ENCODE measurements at places on chromosomes 3 and 15. TPM values are rescaled to one million over a fixed set of nuclear protein-coding genes. Genes with fewer than 3 reads are reported as not detected.

GRCh38 chr3:14770591-14770990, 48.2 kb upstream of the FGD5 start:
- H3K27ac ChIP-seq, result no peak overlapping the region
- H3K4me1 ChIP-seq, result no peaks in the 10 kb centered on the region
- peaks cover 1% of the 10 kb centered on the region for H3K27me3 ChIP-seq
- H3K4me3 ChIP-seq, result no peak overlapping the region

DNA sequence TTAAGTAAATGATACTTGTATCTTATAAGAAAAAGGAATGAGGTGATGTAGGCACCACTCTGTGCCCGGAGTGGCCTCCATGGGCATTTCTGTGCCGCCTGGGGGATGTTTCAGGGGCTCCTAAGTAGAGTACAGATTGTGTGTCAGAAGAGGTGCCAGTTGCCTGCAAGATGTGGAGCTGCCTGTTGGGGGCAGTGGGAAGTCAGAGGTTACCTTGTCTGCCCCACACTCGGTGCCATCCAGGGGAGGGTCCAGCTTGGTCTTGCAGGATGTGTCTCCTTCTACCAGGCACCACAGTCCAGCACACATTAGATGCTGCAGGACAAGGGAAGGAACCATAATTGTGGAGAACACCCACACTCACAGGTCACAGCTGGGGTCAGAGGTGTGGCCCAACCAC, 208.8 kb downstream of the ADAMTS17 start:
- no peak for DNase-seq
- H3K4me1 ChIP-seq, result no peaks in the 10 kb centered on the region
- H3K27me3 ChIP-seq, result no peaks in the 10 kb centered on the region
- H3K4me3 ChIP-seq, result no peak overlapping the region
- H3K36me3 ChIP-seq, result peaks cover 2% of the 10 kb centered on the region
- no peak overlapping the region for H3K27ac ChIP-seq

GRCh38 chr3:22585504-22585903, 617.6 kb upstream of the UBE2E2 start:
- H3K27me3 ChIP-seq, result no peaks in the 10 kb centered on the region
- no peaks in the 10 kb centered on the region for H3K4me1 ChIP-seq
- DNase-seq, result no peak
- no peak overlapping the region for H3K4me3 ChIP-seq
- no peak overlapping the region for H3K27ac ChIP-seq

DNA sequence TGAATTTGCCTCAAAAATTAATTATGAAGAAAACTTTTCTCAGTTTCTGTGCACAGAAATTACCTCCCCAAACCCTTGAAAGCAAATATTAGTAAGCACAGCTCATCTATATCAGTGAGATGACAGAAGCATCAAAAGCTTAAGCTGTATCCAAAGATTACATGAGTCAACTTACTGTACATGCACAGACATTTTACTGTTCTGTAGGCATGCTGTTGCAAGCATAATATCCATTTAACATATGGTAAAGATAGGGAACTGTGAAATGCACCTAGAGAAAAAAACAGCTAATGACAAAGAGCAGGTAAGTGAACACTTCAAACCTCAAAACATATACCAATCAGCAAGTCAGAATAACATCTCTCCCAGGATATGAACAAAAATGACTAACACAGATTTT, 20.9 kb downstream of the SHOX2 start:
- H3K27ac ChIP-seq, result no peak overlapping the region
- H3K27me3 ChIP-seq, result peaks cover 37% of the 10 kb centered on the region
- no peaks in the 10 kb centered on the region for H3K36me3 ChIP-seq
- no peak for DNase-seq

DNA sequence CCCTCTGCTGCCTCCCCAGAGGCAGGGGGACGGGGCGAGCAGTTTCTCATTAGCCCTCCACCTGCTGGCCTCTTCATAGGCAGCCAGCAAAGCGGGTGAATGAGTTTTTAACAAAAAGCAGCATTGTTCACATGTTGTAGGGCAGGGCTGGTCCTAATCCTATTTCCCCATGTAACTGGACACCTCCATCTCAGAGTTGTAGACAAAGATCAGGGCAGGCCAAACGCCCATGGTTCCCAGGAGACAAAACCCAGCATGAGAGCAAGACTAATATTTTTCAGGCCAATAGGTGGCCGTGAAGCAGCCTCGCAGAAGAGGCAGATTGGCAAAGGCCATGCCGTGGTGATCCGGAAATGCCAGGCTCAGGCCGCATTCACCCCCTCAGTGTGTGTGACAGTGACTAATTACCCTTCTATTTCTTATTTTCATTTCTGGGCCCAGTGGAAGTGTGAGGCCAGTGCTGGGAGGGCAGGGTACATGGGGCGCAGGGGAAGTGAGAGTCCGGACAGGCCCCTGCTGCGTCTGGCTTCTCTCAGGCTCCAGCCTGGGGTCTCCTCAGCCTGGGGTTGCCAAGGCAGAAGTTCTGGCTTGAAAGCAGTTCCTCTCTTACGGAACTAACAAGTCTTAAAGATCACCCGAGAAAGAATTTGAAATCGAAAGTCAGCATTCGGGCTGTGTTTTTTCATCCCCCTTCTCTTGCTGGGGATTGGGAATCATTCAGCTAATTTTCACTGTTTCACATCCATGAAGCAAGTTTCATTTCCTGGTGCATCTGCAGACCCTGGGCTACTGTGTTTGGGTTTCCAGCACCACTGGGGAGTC, 64.8 kb downstream of the BOC start:
- H3K27me3 ChIP-seq, result no peaks in the 10 kb centered on the region
- no peak overlapping the region for H3K4me3 ChIP-seq
- H3K36me3 ChIP-seq, result no peaks in the 10 kb centered on the region
- no peak overlapping the region for H3K27ac ChIP-seq

DNA sequence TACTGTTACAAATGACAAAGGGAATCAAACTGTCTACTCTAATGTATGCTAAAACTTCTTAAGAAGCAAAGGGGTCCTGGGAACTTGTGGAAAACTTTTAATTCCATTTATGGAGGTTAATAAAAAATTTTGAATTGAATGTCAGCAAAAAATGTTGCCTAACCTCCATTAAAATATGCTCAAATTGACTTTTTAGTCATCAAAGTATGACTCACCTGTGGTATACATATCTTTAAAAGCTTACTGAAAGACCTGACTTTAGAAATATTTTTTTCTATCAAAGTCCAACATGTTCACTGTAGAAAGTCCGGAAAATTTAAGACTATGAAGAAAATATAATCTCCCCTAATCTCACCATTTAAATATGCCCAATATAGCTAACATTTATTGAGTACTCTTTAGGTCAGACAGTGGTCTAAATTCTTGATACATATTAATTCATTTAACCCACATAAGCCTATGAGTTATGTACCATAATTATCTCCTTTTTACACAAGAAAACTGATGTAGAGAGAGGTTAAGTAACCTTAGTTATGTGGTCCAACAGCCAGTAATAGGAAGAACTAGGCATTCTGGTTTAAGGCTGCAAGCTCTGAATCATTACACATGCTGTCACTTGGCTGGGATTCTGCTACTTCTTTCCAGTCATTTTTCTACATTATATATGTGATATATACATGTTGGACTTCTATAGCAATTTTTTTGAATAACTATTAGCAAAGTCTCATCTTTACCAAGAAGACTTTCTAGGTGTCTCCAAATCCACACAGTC, 83.6 kb downstream of the PDZRN3 start:
- no peak overlapping the region for H3K27ac ChIP-seq
- no peaks in the 10 kb centered on the region for H3K4me1 ChIP-seq
- peaks cover under 1% of the 10 kb centered on the region for H3K27me3 ChIP-seq
- DNase-seq, result no peak

DNA sequence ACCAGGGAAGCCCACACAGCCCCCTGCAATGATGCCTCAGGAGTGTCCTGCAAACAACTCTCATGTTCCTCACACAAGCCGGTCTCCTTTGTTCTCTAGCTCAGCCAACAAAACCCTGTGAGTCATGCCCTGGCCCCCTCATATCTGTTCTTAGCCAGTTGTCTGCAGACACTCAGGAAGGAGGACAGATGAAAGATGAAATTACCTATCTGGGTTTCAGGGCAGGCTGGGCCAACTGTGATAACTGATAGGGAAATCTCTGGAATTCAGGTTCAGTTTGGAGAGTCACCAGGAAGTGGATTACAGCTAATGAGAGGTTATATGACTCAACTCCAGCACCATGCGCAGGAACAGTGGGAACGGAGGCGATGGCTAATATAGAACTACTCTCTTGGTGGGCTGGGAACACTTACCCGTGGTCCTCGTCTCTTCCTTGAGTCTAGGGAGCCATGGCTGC, 352.0 kb upstream of the ADAMTS9 start:
- no peak overlapping the region for H3K27ac ChIP-seq
- no peaks in the 10 kb centered on the region for H3K4me1 ChIP-seq
- H3K36me3 ChIP-seq, result no peaks in the 10 kb centered on the region

GRCh38 chr3:30770387-30770786, 124.1 kb downstream of the GADL1 start:
- no peak for DNase-seq
- H3K4me3 ChIP-seq, result no peak overlapping the region
- no peaks in the 10 kb centered on the region for H3K4me1 ChIP-seq
- H3K27me3 ChIP-seq, result peaks cover 7% of the 10 kb centered on the region

DNA sequence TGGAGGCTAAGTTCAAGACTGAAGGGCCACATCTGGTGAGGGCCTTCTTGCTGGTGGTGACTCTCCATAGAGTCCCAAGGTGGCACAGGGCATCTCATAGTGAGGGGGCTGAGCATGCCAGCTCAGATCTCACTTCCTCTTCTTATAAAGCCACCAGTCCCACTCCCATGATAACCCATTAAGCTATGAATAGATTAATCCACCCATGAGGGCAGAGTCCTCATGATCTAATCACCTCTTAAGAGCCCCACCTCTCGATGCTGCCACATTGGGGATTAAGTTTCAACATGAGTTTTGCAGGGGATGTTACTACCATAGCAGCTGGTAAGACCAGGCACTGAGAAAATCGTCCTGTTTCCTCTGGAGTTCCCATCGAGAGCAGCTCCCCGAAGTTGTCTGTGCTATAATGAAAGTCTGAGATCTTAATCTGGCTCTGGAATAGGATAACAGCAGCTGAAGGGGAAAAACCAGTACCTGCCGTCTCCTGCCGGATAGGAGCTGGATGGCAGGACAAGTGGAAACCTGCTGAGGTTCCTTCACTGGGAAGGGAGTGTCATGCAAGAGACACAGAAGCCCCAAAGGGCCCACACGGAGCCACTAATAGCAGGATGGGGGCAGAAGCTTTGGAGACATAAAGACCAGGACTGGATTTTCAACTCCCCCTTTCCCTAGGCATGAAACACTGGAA, 79.5 kb upstream of the EPHB3 start:
- no peaks in the 10 kb centered on the region for H3K4me1 ChIP-seq
- H3K27me3 ChIP-seq, result peaks cover 22% of the 10 kb centered on the region
- no peak overlapping the region for H3K27ac ChIP-seq
- no peak for DNase-seq

DNA sequence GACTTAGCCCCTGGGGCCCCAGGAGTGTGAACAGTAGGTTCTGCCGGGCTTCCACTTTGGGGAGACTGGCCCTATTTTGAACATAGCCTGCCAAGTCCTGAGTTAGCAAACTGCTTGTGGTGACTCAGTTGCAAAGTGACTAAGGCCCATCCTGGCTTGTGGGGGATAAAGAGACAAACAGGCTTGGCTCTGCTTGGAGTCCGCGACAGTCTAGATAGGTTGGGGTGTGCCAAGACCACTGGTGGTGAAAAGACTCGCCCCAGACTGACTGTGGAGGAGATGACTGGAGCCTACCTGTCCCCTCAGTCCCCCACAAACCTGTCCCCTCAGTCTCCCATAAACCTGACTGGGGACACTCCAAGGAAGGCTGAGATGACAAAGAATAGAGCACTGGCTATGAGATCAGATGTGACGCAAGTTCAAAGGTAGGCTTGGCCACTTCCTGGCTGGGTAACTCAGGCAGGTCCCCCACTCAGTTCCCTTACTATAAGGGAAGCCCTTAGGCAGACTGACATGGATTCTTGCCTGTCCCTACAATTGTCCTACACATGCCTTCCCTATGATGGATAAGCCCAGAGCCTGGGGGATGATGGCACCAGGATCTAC, 4.3 kb downstream of the DNASE1L3 start:
- H3K36me3 ChIP-seq, result no peaks in the 10 kb centered on the region
- peak; percentile 63 for DNase-seq
- peaks cover 13% of the 10 kb centered on the region for H3K4me1 ChIP-seq
- H3K27ac ChIP-seq, result no peak overlapping the region
- peaks cover 18% of the 10 kb centered on the region for H3K27me3 ChIP-seq

GRCh38 chr3:14303336-14304100, 98.9 kb upstream of the SLC6A6 start:
- DNase-seq, result no peak
- H3K36me3 ChIP-seq, result no peaks in the 10 kb centered on the region
- H3K27me3 ChIP-seq, result peaks cover 16% of the 10 kb centered on the region
- H3K27ac ChIP-seq, result no peak overlapping the region

- H3K36me3 ChIP-seq, result no peaks in the 10 kb centered on the region
- H3K27ac ChIP-seq, result no peak overlapping the region
- no peak overlapping the region for H3K4me3 ChIP-seq
- peaks cover 3% of the 10 kb centered on the region for H3K4me1 ChIP-seq
- H3K27me3 ChIP-seq, result peaks cover 2% of the 10 kb centered on the region
Observed at GRCh38 chr3:151923901-151924300, 50.5 kb downstream of the SUCNR1 start.

DNA sequence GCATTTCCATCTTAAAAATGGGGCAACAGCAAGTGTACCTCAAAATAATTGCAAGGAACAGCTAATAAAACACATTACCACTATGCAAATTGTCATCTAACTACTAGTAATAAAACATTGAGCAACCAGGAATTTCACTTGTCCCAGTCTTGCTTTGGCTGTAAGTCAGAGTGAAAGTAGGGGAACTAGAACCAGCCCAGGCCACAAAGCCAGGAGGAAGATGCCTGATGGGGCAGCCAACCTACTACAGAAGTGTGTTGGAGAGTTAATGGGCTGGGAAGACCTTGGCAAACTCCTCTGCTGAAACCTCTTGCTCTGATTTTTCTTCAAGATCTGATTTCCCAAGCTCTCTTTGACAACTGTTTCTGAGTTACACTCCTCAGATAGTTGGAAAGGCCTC, 40.2 kb upstream of the LPP start:
- H3K27ac ChIP-seq, result no peak overlapping the region
- H3K4me3 ChIP-seq, result no peak overlapping the region
- H3K4me1 ChIP-seq, result peaks cover 7% of the 10 kb centered on the region
- no peaks in the 10 kb centered on the region for H3K36me3 ChIP-seq
- H3K27me3 ChIP-seq, result no peaks in the 10 kb centered on the region

GRCh38 chr15:42060797-42061196, 33.6 kb downstream of the PLA2G4D start:
- no peak for DNase-seq
- peaks cover 23% of the 10 kb centered on the region for H3K27me3 ChIP-seq
- no peaks in the 10 kb centered on the region for H3K36me3 ChIP-seq

The COL6A6 gene
- total RNA-seq, result not detected

The RBSN gene
- total RNA-seq, result 15.0 TPM

The XCR1 gene
- total RNA-seq, result not detected

The BCHE gene
- not detected for total RNA-seq

The PIERCE2 gene
- total RNA-seq, result not detected

Measured in activated CD4-positive, alpha-beta memory T cell treated with anti-CD3 and anti-CD28 coated beads for 36 hours (primary cell).